ENCODE measurements at places on chromosomes 3 and 15.
A peak's percentile ranks its signal among the peaks of the same experiment; 100 is the strongest.

- DNase-seq: no peak
These were observed 12.0 kb downstream of the CRTAP start for GRCh38 chr3:33125840-33126239.

DNA sequence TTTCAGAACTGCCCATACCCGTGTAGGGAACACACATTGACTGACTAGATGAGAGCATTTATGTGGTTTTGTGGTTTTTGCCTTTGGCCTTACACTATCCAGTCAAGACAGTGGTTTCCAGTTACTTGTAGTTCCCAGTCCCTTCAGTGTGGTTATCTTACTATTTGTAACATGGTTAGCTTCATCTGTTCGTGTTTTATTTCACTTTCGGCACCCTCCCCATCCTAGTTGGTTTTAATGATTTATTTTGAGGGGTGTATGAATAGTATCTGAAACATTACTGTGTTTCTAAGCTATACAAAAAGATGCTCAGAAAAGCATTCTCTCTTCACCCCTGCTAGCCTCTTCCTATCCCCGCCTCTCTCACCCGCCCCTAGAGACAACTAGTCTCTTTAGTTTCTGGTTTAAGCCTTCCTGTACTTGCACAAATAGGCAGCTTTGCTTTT, 14.1 kb downstream of the LYSMD4 start:
- DNase-seq: no peak

GRCh38 chr3:143302638-143303171, 183.1 kb downstream of the CHST2 start:
- DNase-seq: peak; percentile 6

DNA sequence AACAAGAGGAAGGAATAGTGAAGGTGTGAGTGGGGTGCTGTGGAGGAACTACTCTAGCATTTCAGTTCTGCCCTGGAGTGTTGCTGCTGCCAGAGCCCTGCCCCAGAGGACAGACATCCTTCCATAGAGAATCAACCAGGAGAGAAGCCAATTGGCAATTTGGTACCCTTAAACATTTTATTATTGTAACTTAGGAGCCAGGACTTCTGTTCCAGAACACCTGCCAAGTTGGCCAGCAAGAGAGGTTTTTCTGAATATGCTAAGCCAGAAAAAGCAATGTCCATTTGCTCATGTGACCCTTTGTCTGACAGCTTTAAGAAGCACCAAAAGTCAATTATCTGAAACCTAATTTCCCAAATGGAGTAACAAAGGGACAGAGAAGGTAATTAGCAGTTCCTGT, 264.9 kb downstream of the MEX3B start:
- no peak for DNase-seq

- peak; percentile 91 for DNase-seq
These were observed 20.9 kb downstream of the SHOX2 start for GRCh38 chr3:158085358-158085757.
